ENCODE measurements at places on chromosomes 3 and 15.

- no peak for DNase-seq
These were observed 87.2 kb upstream of the PPIB start for GRCh38 chr15:64249883-64250575.

DNA sequence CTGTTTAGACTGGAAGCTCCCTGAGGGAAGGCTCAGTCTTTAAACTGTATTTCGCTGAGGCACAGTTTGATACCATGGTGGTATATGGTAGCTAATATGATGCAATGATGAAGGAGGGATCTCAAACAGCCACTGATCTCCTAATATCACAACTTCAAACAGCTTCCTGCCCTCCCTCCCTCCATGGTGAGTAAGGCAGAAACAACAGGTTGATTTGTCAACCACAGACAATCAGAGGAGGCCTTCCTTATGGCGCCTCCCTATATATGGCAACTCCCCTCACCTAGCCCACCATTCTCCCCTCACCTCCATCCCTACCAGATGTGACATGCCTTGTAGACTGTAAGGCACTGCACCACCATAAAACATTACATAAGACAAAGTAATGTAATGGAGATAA is 316.5 kb upstream of the ICE2 start:
- no peak for DNase-seq

DNA sequence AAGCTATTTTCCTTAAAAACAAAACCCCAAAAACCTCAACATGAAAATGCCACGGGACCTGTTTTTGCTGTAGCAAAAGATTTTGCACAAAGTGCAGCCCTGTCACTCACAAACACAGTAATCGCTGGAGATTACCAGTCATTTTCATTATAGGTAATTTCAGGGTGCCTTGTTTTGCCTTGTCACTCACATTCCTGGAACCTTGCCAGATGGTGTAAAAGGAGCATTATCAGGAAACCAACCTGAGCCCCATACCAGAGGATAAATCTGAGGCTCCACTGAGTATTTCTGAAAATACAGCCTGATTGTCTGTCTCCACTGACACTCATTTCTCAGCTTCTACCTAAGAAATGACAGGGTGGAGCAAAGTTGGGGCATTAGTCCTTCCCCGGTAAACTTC is 791.3 kb upstream of the LMCD1 start:
- DNase-seq: no peak

GRCh38 chr3:181637056-181637455 is 74.7 kb upstream of the SOX2 start:
- no peak for DNase-seq

GRCh38 chr15:77720655-77721054 is 87.9 kb upstream of the LINGO1 start:
- DNase-seq: no peak

DNA sequence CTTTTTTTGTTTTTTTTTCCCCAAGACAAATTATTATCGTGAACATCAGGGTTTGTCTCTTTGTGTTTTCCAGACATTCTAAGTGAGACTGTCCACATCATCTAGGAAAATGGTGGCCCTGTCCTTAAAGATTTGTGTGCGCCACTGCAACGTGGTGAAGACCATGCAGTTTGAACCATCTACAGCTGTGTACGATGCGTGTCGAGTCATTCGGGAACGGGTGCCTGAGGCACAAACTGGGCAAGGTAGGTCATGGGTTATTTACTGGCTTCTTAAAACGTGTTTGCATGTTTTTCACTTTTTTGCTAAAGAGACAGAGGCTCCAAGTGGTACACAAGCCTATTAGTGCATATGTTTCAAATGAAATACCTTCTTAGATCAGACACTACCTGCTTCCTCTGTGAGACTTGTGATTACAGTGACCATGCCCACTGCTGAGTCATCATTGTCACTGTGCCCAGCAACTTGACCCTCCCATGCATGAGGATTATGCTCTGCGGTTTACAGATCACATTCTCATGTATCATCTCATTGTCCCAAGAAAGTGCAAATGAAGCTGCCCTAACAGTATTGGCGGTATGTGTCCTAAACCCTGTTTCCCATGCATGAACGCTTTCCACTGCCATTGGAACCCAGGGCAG is 395.2 kb upstream of the TPM1 start:
- DNase-seq: no peak

DNA sequence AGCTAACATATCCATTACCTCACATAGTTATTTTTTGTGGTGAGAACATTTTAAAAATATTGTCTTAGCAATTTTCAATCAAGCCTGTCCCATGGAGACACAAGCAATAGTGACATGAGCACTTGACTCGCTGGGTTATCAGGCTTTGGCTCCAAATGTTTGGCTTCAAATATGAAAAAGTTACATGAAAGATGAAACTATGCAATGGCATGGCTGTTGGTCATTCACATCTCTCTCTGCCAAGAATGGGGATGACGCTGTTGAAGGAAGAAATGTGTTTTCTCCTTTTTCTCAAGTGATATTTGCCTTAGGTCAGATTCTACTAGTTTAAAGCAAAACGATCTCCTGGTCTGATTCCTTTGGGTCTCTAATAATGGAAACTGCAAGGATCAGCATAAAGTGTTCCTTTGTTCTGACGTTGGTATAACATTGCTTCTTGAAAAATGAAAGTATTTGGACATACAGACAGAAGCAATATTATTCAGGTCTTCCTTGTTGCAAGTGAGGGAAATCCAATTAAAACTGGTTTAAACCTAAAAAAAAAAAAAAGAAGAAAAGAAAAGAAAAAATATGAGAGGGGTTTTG is 71.2 kb downstream of the SSUH2 start:
- DNase-seq: no peak

GRCh38 chr3:88809993-88810392 is 297.4 kb upstream of the EPHA3 start:
- DNase-seq: no peak

Data from iPS DF 6.9 (cell line).